ENCODE measurements at places on chromosomes 12 and 14.

DNA sequence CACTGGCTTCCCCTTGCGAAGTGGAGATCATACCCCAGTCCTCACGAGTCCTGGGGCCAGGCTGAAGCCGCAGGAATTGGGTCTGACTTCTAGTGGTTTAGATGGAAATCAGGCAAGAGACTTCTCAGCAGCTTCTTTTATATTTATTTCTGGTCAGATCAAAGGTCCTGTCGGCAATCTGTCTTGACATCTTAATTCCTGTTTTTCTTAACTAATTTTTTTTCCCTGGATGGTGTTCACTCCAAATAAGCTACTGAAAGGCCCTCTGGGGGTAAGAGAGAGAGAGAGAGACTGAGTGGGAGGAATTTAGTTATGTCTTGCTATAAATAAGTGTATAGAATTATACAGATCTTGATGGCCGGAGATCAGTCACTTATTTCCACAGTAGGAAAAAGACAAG, 698.7 kb upstream of the TBX3 start:
- no peak for DNase-seq

GRCh38 chr14:67186789-67187584, 2.3 kb upstream of the GARIN2 start:
- peak; percentile 87 for DNase-seq

DNA sequence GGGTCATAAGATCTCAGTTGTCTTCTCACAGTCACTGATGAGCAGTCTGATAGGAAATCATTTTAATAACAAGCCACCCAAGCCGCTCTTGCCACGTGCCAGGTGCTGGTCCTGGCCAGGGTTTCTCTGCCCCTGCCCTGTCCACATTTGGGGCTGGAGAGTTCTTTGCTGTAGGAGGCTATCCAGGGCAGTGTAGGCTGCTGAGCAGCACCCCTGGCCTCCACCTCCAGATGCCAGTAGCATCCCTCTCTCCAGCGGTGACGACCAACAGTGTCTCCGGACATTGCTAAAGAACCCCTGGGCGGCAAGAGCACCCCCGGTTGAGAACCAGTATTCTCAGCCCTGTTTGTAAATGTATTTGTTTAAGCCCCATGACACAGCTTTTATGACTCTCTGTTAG, 243.7 kb downstream of the GLT1D1 start:
- no peak for DNase-seq

GRCh38 chr12:26271024-26271423, 75.7 kb downstream of the SSPN start:
- DNase-seq = no peak

GRCh38 chr12:103318566-103318965, 177.2 kb downstream of the C12orf42 start:
- DNase-seq = no peak

DNA sequence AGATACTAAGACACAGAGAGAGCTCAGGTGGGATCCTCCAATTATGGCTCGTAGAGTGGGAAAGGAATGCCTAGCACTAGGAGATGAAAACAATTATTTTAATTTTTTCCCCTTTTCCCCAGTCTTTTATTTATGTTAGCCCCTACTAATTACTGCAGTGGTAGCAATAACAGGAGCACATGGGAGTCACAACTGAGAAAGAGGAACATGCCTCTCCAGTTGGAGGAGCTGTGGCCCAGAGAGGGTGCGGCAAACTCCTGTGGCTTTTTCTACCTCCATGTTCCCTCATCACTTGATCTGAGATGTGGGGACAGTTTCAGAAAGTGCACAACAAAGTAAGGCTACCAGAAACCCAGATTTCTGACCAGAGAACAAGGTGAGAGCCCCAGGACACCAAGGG, 25.9 kb upstream of the POC1B start:
- no peak for DNase-seq

DNA sequence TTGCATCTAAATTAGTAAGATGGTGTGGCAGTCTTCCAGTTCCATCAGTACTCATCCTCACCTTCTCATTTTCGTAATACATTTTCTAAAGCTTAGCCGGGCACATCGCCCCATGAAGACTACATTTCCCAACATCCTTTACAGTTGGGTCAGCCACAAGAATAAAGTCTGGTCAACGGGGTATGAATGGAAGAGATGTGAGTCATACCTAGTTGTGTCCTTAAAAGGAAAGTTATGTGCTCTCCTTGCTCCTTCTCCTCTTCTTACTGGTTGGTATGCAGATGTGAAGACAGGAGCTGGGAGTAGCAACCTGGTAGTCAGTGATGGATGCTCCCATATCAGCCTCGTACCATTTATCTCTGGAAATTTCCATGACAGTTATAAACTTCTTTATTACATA, 35.9 kb upstream of the EGLN3 start:
- peak; percentile 53 for DNase-seq

DNA sequence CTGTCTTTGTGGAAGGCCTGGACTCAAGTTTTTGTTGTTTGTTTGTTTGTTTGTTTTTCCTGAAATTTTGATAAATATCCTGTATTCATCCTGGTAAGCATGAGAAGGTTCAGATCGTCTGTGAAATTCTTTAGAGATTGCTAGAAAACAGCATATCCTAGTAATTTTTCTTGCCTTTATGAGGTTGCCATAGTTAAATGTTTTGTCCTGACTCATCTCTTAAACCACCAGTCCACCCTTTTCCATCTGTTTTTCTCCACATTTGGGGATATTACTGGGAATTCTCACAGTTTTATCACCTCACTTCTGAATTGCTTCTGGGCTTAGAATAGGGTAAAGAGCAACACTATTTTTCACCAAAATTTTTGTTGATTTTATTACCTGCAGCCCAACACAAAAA, 248.3 kb downstream of the FBXL14 start:
- DNase-seq = peak; percentile 65

- DNase-seq = no peak
These were observed 176.0 kb upstream of the DYRK2 start for GRCh38 chr12:67472539-67472938.

DNA sequence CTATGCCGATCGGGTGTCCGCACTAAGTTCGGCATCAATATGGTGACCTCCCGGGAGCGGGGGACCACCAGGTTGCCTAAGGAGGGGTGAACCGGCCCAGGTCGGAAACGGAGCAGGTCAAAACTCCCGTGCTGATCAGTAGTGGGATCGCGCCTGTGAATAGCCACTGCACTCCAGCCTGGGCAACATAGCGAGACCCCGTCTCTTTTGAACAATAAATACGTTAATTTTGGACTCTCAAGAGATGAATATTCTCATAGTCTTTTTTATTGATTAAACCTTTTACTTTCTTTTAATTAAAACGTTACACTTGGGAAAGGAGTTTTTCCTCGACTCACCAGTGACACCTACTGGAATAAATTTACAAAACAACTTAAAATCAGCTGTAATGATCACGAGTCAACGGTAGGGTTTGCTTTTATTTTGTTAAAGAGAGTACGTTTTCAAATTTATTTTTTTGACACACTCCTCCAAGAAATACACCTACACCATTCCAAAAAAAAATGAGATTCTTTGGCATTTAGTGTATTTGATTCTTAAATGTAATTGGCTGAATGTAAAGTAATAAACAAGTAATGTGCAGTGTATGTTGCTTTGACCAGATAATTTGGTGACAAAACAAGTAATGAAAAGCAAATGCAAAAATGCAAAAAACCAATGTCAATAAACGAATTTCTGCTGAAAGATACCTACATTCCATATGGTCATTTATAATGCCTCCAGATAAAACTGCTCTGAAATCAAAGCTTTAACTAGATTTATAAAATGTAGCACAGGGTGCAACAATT, 687 bp upstream of the RPS29 start:
- DNase-seq = peak; percentile 52

- DNase-seq = peak; percentile 90
These were observed 7.7 kb upstream of the IFNG-AS1 start for GRCh38 chr12:67981287-67982162.

GRCh38 chr14:96567289-96567899, 65.2 kb downstream of the PAPOLA start:
- peak; percentile 60 for DNase-seq

DNA sequence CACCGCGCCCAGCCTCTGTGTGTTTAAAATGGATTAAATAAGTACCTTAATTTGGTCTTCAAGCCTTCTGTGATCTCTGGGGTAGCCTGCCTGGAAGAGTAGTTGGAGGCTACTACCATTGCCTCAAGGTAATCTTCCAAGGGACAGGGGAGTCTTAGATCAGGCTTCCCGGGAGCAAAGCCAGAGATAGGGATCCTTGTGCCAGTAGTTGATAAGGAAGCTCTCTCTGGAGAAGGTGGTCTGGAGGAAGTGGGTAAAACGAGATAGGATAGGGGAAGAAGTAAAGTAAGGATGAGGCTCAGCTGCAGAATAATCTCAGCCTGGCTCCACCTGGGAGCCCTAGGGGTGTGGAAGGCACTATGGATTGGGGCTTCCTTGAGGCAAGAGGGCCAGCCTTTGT, 38.5 kb downstream of the FOS start:
- DNase-seq = no peak

DNA sequence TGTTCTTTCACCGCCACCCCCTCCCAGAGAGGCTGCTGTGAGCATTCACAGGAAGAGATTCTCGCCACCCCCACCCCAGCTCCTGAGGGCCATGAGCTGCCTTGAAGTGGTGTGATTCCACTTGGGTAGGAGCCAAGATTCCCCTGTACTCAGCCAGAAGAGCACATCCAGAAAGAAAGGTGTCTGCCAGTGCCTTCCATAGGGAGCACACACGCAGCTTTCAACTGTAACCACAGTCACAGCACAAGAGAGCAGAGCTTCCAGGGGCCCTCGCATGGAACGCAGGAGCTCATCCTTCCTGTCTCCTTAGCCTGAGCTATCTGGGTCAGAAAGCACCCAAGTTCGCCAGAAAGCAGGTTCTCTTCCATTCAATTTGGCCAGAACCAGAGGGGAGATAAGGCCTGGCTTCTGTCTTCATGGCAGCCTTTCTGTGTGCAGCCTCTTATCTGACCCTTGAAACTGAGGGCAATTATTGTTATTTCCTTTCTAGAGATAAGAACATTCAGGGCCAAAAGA, 66.6 kb upstream of the SCN8A start:
- no peak for DNase-seq

DNA sequence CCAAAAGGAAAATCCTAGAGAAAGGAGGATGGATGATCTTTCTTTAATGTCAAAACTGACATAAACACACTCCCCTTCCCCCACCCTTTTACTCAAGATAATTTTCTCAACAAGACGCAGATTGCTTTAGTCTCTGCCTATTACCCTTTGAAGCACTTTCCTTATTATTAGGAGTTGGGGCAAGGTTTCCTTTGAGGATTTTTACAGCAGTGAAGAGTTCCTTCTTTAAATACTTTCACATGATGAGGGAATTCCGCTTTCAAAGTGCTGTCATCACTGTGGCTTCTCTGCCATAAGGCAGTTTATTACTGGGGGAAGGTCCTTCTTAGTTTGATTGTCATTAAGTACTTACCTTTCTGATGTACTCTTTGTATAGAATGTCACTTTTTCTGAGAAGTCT, 172.1 kb downstream of the MSRB3 start:
- no peak for DNase-seq

GRCh38 chr12:46265734-46266133, 3.1 kb downstream of the SLC38A1 start:
- no peak for DNase-seq

GRCh38 chr12:81206429-81206828, 128.6 kb downstream of the ACSS3 start:
- DNase-seq = no peak

- DNase-seq = no peak
These were observed 9.4 kb downstream of the AHNAK2 start for GRCh38 chr14:104968541-104969401.

DNA sequence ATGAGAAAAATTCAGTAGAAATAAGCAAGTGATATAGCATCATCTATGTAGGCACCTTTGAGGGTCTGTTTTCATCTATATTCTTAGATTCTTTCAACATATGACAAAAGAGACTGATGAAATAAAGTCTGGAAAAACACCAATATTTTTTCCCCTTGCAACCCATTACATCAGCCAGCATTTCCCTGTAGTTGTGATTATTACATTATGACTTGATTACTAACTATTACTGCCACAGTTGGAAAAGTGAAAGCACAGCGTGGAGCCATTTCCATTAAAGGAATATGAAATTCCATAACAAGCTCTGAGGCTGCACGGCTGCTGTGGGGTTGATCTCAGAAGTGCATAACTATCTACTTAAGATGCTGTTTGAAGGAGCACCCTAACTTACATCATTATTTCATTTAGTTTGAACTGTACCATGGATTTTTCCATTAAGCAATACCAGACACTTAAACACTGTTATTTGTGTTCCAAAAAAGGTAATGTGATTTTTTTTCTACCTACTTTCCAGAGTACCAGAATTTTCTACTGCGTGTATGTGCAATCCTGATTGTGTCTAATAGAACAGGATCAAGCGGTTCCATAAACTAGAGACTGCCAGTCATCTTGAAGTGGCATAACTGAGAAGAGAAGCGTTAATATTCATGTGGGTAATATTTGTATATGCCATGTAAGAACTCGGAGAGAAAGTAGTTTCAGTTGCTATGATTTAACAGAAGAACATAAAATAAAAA, 405.5 kb downstream of the MDGA2 start:
- DNase-seq = no peak

- peak; percentile 32 for DNase-seq
These were observed 11.9 kb downstream of the PRDM4 start for GRCh38 chr12:107749083-107749482.

DNA sequence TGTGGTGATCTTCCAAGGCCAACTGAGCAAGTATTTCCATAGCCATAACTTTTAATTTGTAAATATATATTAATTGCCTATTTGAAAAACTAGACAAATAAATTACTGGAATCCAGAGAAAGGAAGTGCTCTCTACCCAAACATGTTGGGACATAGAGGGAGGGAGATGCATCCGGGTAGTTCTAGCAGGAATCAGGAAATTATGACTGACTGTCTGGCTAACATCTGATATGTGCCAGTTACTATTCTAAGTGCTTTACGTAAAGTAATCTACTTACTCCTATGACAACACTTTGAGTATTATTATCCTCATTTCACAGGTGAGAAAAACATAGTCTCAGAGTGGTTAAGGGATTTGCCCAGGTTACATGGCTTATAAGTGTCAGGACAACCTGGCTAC, 147.7 kb upstream of the VASH1 start:
- DNase-seq = no peak

DNA sequence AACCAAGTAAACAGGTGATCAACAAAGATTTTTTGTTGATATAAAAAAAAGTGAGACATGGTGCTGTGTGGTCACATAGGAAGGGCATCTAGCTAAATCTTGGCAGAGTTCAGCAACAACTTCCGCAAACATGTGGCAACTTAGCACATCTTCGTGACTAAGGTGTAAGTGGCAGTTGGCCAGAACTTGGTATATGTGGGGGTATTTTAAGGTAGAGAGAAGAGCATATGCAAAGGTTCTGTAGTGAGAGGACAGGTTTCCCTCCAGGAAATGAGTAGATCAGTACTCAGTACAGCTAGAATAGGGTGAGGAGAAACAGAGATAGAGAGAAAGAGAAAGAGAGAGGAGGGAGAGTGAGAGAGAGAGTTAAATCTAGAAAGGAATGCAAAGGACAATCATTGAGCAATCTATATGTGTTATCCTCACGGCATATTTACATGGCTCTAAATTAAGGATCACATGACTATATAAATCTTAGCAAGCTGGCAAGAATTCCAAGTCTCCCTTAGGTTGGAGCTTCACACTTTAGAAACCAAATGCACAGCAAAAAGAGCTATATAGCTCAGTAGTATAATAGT, 227.7 kb upstream of the HMGA2 start:
- DNase-seq = no peak

- no peak for DNase-seq
These were observed 18.9 kb downstream of the PITPNM2 start for GRCh38 chr12:123131879-123132402.

All from foreskin fibroblast (primary cell).